ENCODE measurements at places on chromosomes 2 and 18. TPM values are rescaled to one million over a fixed set of nuclear protein-coding genes. Genes with fewer than 3 reads are reported as not detected.

The CHRNG gene
- 3.5 TPM for total RNA-seq

DNA sequence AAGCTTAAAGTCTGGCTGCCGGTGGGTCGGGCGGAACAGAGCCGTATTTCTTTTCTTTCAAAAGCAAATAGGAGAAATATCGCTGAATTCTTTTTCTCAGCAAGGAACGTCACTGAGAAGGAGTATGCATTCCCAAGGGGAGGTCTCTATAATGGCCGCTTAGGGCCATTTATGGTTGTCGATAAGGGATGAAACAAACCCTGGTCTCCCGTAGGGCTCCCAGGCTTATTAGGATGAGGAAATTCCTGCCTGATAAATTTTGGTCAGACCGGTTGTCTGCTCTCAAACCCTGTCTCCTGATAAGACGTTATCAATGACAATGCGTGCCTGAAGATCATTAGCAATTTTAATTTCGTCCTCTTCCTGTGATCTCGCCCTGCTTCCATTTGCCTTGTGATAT, 227.7 kb upstream of the ZEB2 start:
- peak; percentile 24 for DNase-seq

GRCh38 chr2:161115605-161116380, 44.4 kb upstream of the TANK start:
- DNase-seq = no peak

- no peak for DNase-seq
Observed at GRCh38 chr2:136957044-136957443, 191.7 kb downstream of the THSD7B start.

DNA sequence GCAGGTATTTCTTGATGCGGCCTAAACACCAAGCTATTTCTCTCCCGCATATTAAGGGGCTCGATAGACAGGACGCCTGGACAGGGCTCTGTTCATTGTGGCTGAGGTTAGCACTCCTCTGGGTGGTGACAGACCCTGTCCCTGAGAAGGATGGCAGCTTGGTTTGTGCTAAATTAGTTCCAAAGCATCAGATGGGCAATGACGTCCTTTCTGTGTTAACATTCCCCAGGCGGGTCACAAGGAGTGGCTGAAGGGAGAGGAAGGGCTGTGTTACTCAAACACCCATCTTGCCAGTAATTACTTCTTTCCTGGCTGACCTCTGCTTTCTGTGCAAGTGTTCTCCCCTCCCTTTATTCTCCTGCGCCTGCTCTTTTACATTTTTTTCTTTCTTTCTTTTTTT, 75.0 kb downstream of the TMEM247 start:
- DNase-seq = no peak

The SERPINB3 gene
- not detected for total RNA-seq

- DNase-seq = no peak
Observed at GRCh38 chr2:167825664-167826063, 421.7 kb downstream of the STK39 start.

GRCh38 chr18:76507830-76508385, 12.9 kb upstream of the ZNF516 start:
- no peak for DNase-seq

The ACOXL gene
- total RNA-seq = 1.4 TPM

GRCh38 chr2:39540414-39540813, 103.3 kb upstream of the MAP4K3 start:
- no peak for DNase-seq

DNA sequence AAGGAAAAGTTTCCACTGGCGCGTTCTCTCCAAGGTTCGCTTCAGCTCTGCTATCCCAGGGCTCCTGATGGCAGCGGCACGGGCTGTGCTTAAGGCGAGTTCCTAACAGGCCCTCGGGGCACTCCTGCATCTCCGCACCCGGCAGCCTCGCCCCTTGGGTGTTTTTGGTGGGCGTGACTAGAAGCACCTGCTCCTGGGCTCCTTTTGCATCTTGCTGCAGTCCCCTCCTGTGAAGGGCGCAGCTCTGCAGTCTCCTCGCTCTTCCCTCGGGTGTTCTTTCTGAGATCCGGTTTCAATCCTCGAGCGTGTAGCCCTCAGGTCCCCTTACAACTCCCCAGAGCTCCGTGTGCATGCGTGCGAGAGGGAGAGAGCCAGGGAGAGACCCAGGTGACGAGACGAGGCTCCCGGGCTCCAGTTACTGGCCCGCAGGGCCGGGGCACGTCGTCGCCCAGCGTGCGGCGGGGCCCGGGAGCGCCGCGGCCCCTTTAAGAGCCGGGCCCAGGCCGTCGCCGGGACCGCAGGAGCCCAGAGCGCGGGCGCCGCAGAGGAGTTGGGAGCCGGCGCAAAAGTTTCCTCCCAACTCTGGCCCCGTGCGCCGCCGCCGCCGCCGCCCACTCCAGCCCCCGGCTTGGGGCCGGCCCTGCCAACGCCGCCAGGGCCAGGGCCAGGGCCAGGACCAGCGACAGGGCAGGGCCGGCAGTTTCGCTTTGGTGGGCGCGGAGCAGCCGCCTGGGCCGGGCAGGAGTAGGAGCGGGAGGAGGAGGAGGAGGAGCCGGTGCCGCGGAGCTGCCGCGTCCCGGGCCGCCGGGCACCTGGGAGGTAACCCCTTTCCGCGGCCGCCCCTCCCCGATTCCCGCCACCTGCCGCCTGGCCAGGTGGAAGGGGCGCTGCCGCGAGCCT, at the start of gene PARD3B:
Gene PARD3B, plus strand, starts transcription at position 515 of the 900 bp plus-strand sequence. CDS start 525 bp downstream, outside the sequence.
- peak; percentile 50 for DNase-seq

DNA sequence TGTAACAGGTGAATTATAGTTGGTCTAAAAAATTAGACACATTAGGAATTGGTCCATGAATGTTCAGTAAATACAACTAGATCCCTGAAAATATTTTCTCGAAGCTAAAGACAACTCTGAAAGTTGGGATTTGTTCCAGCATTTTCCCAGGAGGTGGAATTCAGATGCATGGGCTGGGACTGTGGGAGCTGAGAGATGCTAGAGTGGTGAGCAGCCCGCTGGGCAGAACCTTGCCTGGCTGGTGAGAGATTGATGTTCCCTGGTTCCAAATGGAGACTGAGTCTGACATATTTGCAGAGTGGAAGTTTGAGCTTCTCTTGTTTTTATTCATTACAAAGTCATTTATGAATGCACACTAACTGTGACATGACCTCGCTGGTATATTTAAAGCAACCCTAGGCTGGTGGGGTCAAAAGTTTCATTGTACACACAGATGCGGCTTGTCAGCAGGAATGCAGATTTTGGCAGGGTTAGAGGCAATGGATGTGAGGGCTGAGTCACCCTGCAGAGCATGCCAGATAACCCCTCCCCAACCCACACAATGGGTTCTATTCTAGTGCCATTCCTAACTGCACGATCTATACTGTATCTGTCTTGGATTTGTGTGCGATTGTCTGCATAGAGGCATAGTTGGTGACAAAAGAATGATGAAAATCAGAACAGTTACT, 23.5 kb upstream of the TMEM178A start:
- DNase-seq = no peak

The L3MBTL4 gene
- total RNA-seq = 0.32 TPM

The NCKAP1 gene
- 116 TPM for total RNA-seq

DNA sequence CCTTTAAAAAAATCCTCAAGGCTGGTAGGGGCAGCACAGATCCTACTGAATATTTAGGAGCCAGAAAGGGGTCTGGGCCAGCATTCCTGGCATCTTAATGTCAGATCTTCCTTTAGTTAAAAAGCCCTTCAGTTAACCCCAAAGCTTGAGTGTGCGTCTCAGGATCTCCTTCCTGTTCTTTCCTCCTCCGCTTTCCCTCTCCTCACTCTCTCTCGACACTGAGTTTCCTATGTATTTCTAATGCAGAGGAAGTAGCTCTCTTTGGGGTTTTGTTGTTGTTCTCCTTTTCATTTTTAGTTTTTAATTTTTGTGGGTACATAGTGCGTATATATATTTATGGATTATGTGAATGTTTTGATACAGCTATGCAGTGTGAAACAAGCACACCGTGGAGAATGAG, 109.9 kb upstream of the COPS8 start:
- no peak for DNase-seq

The TTC32 gene
- total RNA-seq = 15.3 TPM

- DNase-seq = no peak
Observed at GRCh38 chr2:120476141-120476540, 130.2 kb downstream of the INHBB start.

GRCh38 chr2:169073963-169074751, 4.8 kb downstream of the DHRS9 start:
- no peak for DNase-seq
